Fibroblast of the aortic adventitia (primary cell): ENCODE measurements at places on chromosomes 13 and 19. TPM values are rescaled to one million over a fixed set of nuclear protein-coding genes. Genes with fewer than 3 reads are reported as not detected.

PSG6 gene
- total RNA-seq: not detected in 2 replicates

CYP2B6 gene
- total RNA-seq: not detected in 2 replicates

CACNG6 gene
- 1.1 TPM in 1 of 2 replicates, not detected in the other for total RNA-seq

EFNB2 gene
- total RNA-seq: 3.4 and 5.5 TPM in 2 replicates

CPAMD8 gene
- 0.18 and 2.5 TPM in 2 replicates for total RNA-seq

MYCBP2 gene
- 84.9 and 284 TPM in 2 replicates for total RNA-seq

SRRM5 gene
- 0.09 TPM in 1 of 2 replicates, not detected in the other for total RNA-seq

ZNF579 gene
- total RNA-seq: 4.4 and 7.9 TPM in 2 replicates

ACP7 gene
- 0.45 TPM in 1 of 2 replicates, not detected in the other for total RNA-seq

C5AR2 gene
- total RNA-seq: 0.33 and 0.63 TPM in 2 replicates

PLPPR2 gene
- total RNA-seq: 9.4 and 14.3 TPM in 2 replicates

FUT6 gene
- not detected in 2 replicates for total RNA-seq

MAST1 gene
- total RNA-seq: under 0.01 and 1.1 TPM in 2 replicates

ZNF568 gene
- 13.5 and 24.7 TPM in 2 replicates for total RNA-seq

SIGLEC10 gene
- not detected in 2 replicates for total RNA-seq

FCER2 gene
- total RNA-seq: not detected in 2 replicates

C1QTNF9B gene
- not detected in 2 replicates for total RNA-seq

CCDC169 gene
- 2.4 and 4.1 TPM in 2 replicates for total RNA-seq

DUS3L gene
- total RNA-seq: 16.9 and 82.9 TPM in 2 replicates

STAP2 gene
- 1.2 and 7.5 TPM in 2 replicates for total RNA-seq

FAM83E gene
- 0.18 TPM in 1 of 2 replicates, not detected in the other for total RNA-seq

TMIGD2 gene
- total RNA-seq: not detected in 2 replicates

ZNF28 gene
- total RNA-seq: 3.1 and 15.0 TPM in 2 replicates

JSRP1 gene
- total RNA-seq: 0.27 and 0.74 TPM in 2 replicates

POLRMT gene
- total RNA-seq: 13.5 and 22.0 TPM in 2 replicates

TGFBR3L gene
- total RNA-seq: 0.99 and 1.3 TPM in 2 replicates

ZNF99 gene
- not detected in 2 replicates for total RNA-seq

ANGPTL4 gene
- 4.4 and 22.8 TPM in 2 replicates for total RNA-seq

FFAR3 gene
- total RNA-seq: not detected in 2 replicates

GSX1 gene
- total RNA-seq: not detected in 2 replicates

FCHO1 gene
- 0.36 TPM in 1 of 2 replicates, not detected in the other for total RNA-seq

NCAN gene
- not detected in 2 replicates for total RNA-seq

ZNF708 gene
- total RNA-seq: 8.8 and 15.9 TPM in 2 replicates

CRTC1 gene
- 1.1 and 2.4 TPM in 2 replicates for total RNA-seq

ZNF418 gene
- 3.6 and 13.6 TPM in 2 replicates for total RNA-seq

C1QTNF9 gene
- not detected in 2 replicates for total RNA-seq

CATSPERD gene
- total RNA-seq: not detected in 2 replicates

CADM4 gene
- total RNA-seq: 0.27 and 1.1 TPM in 2 replicates

SPRY2 gene
- total RNA-seq: 4.6 and 60.3 TPM in 2 replicates

SMAD9 gene
- total RNA-seq: 8.2 and 17.6 TPM in 2 replicates

SYNE4 gene
- not detected in 2 replicates for total RNA-seq

FBN3 gene
- total RNA-seq: not detected in 2 replicates

SUGP2 gene
- 23.1 and 35.3 TPM in 2 replicates for total RNA-seq

PRR20A gene
- not detected in 2 replicates for total RNA-seq

FGF21 gene
- total RNA-seq: not detected in 2 replicates

JAK3 gene
- 1.3 and 2.7 TPM in 2 replicates for total RNA-seq

ZNF723 gene
- not detected in 2 replicates for total RNA-seq

MYO1F gene
- 0.09 and 0.41 TPM in 2 replicates for total RNA-seq

MBD3L3 gene
- not detected in 2 replicates for total RNA-seq

C3 gene
- 93.5 and 1,485 TPM in 2 replicates for total RNA-seq

CD22 gene
- not detected in 2 replicates for total RNA-seq

RFPL4AL1 gene
- not detected in 2 replicates for total RNA-seq

SLC15A1 gene
- total RNA-seq: not detected in 2 replicates
